ENCODE measurements at places on chromosomes 4 and X.

DNA sequence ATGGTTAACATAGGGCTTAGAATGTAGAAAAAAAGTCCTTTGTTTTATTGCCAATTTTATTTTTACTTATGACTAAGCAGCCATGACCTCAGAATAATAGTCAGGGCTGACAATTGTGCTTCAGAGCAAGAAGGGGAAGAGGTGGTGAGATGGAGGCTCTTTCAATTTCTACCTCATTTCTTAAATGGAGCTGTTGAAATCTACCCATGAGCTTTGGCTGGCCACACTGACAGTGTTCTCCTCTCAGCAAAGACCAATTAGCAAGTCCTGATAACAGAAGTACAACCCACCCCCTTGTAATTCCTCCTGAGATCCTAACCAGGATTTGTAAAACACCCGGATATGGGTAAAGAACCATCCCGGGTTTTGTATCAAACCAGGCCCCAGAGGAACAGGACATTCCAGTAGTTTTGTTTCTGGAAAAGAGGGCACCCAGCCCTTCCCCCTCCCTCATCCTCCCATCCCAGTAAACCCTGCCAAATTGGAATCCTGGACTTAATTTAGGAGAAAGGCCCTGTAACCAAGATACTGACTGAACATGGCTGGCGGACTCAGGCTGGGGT, at the start of gene HEPH:
HEPH (plus strand) TSS at position 399 of the 563 bp plus-strand sequence. CDS start 6,324 bp downstream, outside the sequence.
- DNase-seq = peak; percentile 3

DNA sequence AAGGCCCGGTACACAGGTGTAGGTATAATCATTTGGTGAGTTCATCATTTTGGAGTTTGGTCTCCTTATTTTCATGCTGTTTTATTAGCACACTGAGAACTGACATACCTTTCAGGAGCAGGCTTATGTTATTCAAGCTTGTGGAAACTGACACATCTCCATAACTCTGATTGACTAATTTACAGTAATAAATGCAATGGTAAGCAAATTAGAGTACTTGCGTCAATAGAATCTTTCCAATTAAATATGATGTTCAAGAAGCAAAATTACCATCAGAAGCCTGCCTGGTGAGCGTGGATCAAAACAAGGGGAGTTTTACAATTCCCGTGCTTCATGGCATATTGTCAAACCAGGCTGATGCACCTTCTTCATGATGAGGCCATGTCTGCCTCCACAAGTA, 210.7 kb upstream of the GPRIN3 start:
- DNase-seq = no peak

GRCh38 chrX:112218388-112218787, 135.8 kb upstream of the TRPC5 start:
- DNase-seq = no peak

DNA sequence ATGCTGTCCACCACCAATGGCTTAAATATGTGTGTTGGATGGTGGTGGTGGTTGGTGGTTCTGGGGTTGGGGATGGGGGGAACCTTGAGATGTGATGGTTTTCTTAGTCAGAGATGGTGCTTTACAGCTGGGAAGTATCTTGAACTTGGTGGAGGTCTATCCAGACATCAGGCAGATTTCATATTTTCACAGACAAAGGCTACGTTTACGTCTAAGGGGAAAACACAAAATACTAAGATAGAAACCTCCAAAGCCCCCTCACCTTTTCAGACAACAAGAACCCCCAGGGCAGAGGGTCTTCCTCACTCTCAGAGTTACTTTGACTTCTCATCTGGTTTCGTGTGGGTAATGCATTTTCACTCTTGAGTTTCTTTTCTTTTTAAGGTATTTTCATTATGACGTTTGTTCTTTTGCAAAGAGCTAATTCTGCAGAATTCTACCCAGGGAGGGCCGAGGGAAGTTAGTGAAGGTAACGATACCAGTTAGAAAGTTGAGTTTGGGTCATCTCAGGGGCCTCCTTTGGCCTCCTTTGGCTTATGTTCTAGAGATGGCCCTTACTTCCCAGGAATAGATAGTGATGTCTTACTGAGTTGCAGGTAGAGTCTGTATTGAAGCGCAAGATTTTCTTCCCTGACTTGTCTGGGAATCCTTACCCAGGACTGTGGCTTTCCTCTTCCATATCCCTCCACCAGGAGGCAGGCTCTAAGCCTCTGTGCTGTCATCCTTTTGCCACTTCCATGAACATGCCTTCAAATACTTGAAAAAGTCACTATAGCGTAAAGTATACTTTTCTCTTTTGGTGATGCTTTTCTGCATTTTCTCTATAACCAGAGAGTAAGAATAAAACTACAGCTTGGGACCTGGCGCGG, 31.9 kb downstream of the RHOH start:
- no peak for DNase-seq

DNA sequence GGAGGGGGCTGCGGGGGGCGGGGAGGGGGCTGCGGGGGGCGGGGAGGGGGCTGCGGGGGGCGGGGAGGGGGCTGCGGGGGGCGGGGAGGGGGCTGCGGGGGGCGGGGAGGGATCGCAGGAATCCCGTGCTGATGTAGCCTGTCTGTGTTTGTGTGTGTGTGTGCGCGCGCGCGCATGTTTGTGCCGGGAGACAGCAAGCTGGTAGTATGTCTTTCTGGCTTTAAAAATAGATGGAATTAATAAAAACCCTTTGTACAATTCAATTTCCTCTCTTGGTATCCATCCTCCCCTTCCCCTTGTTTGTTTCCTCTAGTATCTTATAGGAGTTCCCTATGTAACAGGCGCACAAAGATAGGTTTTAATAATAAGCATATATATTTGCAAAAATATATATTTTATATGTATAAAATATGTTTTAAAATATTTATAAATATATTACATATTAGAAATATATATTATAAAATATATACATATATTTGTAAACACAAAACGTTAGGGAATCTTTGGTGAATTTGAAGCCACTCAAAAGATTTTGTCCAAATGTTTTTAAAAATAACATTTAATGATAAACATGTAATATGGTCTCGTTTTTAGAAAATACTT, 782 bp downstream of the ARHGAP24 start:
- no peak for DNase-seq

DNA sequence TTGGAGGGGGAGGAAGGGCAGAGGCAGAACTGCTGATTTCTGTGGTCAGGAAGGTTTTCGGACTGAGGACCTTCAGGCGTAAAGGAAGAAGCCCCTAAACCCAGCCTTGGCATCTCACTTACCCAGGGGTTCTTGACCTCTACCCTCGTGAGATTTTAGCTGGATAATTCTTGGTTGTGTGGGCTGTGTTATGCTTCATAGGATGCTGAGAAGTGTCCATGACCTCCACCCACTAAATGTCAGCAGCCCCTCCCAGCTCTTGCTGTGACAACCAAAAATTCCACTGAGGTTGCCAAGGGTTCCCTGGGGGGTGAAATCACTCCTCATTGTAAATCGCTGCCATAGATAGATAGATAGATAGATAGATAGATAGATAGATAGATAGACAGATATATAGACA, 5.8 kb upstream of the CRLF2 start:
- no peak for DNase-seq

- DNase-seq = no peak
Observed at GRCh38 chrX:119292445-119292844, 56.4 kb downstream of the PGRMC1 start.
